Hematopoietic multipotent progenitor cell (in vitro differentiated cells): ENCODE measurements at places on chromosomes 7 and 10. TPM values are rescaled to one million over a fixed set of nuclear protein-coding genes. Genes with fewer than 3 reads are reported as not detected.

DNA sequence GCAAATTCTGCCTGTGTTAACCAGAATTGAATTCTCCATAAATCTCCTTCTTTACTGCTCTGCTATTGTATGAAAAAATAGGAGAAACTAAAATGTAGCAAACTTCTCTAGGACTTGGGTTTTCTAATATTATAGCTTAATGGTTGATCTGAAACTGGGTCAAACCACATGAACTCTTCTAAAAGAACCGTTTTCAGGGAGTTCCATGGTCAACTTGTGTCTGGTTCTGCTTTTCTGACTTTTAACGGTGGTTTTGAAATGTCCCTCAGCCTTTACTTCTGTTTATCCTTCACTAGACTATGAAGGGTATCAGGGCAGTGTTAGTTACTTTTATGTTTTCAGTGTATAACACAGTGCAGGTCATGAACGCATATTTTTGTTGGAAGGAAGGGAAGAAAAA is 242.2 kb downstream of the TSPAN12 start:
- DNase-seq, result no peak

- DNase-seq, result peak; percentile 48
These were observed 473 bp downstream of the ADCK2 start for GRCh38 chr7:140673063-140673773.

DNA sequence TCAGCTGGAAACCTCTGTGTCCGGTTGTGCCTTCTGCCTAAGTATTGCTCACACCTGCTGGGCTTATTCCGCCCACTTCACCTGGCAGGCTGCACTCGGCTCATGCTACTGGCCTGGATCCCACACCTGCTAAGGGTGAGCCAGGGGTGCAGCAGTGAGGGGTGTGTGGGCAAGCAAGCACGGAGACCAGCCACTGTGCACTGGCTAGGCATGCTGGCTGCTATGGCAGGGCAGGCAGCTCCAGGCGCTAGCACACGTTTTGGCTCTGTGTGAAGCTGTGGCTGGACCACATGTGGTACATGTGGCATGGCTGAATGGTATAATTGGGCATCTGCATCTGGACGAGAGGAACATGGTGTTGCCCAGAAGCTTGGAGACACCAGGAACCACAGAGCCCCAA is 940.7 kb downstream of the NRG3 start:
- no peak for DNase-seq

GRCh38 chr7:148862481-148862880 is 21.6 kb downstream of the EZH2 start:
- no peak for DNase-seq

DNA sequence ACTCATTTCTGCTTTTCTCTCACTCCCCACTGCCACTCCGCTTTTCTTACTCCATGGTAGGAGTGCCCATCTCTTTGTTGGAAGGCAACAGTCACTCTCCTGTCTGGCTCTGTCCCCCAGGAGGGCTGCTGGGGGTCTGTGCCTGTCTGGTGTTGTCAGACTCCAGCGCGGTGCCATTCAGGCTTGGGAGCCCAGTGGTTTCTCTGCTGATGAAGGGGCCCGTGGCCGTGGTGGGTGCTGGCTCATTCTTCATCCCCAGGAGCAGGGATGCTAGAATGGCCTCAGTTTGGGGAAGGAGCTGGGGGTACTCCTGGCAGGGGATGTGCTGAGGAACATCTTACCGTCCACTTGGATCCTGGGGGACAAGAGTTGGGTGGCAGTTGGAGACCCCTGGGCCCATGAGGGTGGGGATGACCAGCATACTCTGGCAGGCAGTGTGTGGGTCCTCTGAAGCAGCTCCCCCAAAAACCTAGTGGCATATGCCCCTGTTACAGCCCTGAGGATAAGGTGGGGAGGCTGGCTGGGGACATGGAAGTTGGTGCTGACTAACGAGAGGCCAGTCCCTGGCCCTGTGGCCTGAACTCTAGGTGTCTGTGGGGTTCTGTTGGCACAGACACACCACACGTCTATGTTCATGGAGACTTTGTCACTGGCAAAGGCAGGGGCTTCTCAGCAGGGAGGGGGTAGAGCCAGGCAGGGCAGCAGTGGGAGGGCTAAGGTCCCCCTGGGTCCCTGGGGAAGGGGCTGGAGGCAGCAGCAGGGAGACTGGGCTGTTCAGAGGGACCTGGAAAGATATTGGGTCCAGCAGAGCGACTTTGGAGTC is 102.8 kb upstream of the RET start:
- DNase-seq, result no peak

GRCh38 chr10:114714281-114714741 is 56.2 kb upstream of the ABLIM1 start:
- no peak for DNase-seq

DNA sequence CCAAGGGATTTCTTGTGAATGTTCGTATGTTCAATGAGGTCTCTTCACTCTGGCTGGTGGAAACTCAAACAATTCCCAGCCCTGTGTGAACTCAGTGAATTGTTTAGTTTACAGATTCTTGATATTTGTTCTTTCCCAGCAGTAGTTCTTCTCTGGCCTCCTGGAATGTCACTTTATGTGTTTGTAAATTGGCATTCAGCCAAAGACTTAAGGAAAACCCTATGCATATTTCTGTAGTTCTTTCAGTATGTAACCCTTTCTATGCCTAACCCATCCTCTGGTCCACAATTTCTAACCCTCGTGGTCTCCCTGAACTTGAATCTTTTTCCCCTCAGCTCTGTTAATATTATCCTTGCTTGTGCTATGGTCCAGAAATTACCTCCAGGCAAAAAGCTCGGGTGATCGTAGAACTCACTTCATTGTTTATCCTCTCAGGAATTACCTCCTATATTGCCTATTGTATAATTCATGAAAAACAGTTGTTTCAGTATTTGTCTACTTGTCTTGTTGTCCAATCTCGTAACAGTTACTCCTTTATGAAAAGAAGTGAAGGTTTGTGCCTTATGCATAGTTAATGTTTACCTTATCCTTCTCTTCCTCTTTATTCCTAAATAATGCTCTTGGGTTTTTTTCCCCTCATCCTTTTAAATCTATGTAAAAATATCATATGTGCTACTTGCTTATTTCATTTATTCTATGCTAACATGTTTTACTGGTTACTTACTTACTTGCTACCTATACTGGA is 23.7 kb upstream of the AGR3 start:
- DNase-seq, result no peak

- no peak for DNase-seq
These were observed 119.1 kb downstream of the HIP1 start for GRCh38 chr7:75619636-75620035.

- no peak for DNase-seq
These were observed 16.4 kb downstream of the PRSS2 start for GRCh38 chr7:142787034-142787768.

GRCh38 chr7:128916643-128916915 is 6.1 kb upstream of the KCP start:
- no peak for DNase-seq

- no peak for DNase-seq
These were observed 214.0 kb upstream of the CHRM2 start for GRCh38 chr7:136654406-136654805.

- peak; percentile 16 for DNase-seq
These were observed 157.4 kb downstream of the SKIDA1 start for GRCh38 chr10:21368022-21368582.

GRCh38 chr7:55065511-55066229 is 46.9 kb downstream of the EGFR start:
- no peak for DNase-seq

GRCh38 chr7:115356999-115357702 is 435.3 kb downstream of the MDFIC start:
- DNase-seq, result no peak

DNA sequence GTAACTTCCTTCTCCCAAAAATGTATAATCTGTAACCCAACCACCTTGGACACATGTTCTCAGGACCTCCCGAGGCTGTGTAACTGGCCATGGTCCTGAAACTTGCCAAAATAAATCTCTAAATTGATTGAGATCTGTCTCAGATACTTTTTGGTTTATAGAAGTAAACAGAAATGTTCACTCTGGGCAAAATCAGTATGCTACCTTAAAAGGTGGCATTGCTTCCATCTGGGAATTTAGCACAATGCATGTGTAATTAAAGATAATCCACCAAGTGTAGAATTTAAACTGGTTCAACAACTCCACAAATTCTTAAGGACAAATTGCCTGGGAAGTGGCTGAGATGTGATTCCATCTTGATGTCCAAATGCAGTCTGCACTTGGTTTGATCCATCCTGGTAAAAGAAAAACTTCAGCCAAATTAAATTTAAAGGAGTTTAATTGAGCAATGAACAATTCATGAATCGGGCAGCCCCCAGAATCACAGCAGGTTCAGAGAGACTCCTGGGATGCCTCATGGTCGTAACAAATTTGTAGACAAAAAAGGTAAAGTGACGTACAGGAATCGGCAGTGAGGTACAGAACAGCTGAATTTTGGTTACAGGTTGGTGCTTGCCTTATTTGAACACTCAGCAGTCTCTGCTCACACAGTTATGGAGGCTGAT is 102.6 kb upstream of the PFKP start:
- DNase-seq, result no peak

- no peak for DNase-seq
These were observed 2.4 kb downstream of the HHEX start for GRCh38 chr10:92692080-92692671.

DNA sequence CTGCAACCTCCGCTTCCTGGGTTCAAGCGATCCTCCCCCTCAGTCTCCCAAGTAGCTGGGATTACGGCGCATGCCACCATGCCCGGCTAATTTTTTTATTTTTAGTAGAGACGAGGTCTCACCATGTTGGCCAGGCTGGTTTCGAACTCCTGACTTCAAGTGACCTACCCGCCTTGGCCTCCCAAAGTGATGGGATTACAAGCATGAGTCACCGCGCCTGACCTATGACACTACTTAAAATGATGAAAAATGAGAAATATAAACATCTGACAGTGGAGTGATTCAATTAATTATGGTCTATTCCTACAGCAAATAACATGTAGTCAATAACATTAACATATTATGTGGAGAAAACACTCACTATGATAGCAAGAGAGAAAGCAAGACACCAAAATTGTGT is 2.2 kb downstream of the BRAT1 start:
- no peak for DNase-seq

DNA sequence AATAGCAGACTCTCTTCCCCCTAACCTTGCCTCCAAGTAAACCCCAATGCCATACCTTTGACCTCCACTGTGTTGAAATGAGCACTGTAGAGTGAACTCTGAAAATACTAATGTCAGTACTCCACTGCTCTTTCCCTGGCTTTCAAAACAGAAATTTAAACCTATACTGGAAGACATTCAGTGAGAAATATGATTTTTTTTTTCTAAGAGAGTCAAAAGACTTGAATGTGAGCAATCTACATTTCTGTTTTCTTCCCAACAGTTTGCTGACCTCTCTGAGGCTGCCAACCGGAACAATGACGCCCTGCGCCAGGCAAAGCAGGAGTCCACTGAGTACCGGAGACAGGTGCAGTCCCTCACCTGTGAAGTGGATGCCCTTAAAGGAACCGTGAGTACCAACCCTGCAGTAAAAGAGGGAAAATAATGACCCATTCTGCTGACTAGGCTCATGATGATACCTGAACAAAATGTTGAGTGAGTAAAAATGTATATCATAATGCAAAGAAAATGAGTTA is 6.4 kb downstream of the VIM start:
- no peak for DNase-seq

GRCh38 chr7:36021367-36021766 is 131.7 kb upstream of the EEPD1 start:
- no peak for DNase-seq

- peak; percentile 70 for DNase-seq
These were observed 32.8 kb downstream of the CPVL start for GRCh38 chr7:29113384-29114102.

DNA sequence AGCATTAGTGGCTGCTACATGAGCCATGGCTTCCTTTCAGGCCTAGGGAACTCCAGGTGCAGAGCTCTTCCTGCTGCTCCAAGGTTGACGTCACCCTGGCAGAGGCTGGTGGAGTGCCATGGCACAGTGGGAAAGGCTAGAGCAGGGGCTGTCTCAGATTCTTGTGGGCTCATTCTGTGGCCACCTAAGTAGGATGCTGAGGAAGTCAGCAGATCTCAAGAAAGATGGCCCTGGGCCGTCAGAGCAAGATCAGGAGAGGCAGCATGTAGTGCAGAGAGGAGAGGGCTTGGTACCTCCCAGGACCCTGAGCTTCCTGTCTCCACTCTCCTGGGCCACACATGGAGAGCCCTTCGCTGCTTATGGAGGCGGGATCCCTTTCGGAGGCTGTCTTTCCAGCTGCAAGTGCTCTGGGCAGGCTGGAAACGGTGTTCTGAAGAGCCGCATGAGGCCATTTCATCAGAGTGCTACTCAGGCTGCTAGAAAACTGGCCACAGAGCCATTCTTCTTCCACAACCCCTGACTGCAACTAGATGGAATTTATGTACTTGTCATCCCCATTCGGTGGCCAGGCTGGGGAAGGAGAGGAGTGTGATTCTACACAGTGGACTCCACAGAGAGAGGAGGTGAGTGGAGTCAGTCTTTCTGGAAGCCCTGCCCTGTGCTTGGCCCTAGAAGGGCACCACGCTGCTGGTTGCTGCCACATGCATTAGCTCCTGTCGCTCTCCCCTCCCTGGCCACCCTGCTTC is 304.2 kb downstream of the RPS24 start:
- DNase-seq, result no peak

- DNase-seq, result no peak
These were observed 21.0 kb downstream of the LRRC17 start for GRCh38 chr7:102933763-102934162.

DNA sequence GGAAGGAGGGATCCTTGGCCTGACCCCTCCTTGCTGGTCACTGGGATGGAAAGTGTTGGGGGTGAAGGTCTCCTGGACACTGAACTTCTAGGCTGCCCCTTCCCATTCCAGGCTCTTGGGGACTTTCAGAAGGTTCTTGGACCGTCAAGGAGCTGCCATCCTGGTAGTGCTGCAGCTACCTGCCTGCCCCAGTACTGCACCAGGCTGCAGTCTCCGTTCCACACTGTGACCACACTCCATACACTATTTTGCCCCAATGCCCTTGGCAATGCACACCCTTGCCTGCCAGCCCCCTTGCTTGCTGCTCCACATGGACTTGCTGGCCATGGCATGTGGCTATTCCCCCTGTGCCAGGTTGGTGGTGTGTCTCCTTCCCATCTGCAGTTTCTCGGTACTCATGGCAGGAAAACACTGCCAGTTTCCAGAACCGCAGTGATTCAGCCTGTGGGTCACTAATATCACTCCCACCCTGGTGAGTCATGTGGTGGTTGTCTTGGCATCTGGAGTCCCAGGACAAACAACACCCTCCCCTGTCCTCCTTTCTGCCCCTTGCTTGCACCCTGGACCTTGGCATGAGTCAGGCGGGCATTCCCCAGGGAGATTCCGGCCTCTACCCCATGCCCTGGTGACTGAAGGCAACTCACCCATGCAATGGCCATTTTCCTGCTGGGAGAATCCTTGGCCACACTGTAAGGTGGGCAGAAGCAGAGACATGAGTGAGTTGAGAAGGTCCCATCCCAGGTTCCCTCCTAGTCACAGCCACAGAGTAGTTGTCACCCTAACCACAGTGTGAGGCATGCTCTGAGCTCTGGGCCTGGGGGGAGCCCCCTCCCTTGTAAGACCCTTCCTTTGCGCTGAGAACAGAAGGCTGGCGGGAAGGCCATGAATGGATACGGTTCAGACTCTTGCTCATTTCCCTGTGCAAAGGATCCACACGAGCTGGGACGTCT is 32.8 kb downstream of the GOLGA7B start:
- DNase-seq, result no peak

NEBL gene
- 0.27 TPM for total RNA-seq

CPVL gene
- total RNA-seq, result 42.0 TPM

TMEM236 gene
- total RNA-seq, result under 0.01 TPM

CTAGE8 gene
- 0.81 TPM for total RNA-seq

AKR1C2 gene
- 1.3 TPM for total RNA-seq

FOXI2 gene
- total RNA-seq, result 0.54 TPM
